Purkinje cell (primary cell): ENCODE measurements at places on chromosomes 4 and X. TPM values are rescaled to one million over a fixed set of nuclear protein-coding genes. Genes with fewer than 3 reads are reported as not detected.

The SHROOM2 gene
- 19.2 and 30.5 TPM in 2 replicates for polyA plus RNA-seq

The NHS gene
- 0.39 and 0.74 TPM in 2 replicates for polyA plus RNA-seq

The SPANXA2 gene
- polyA plus RNA-seq, result not detected in 2 replicates

The NDST4 gene
- polyA plus RNA-seq, result not detected in 2 replicates

The VSIG4 gene
- polyA plus RNA-seq, result not detected in 2 replicates

The ACE2 gene
- 0.98 TPM in 1 of 2 replicates, not detected in the other for polyA plus RNA-seq

The JAKMIP1 gene
- polyA plus RNA-seq, result 24.6 and 30.5 TPM in 2 replicates

The AFAP1 gene
- polyA plus RNA-seq, result 0.98 and 2.9 TPM in 2 replicates

The SMIM10L2A gene
- polyA plus RNA-seq, result 0.73 and 1.5 TPM in 2 replicates

The BLTP1 gene
- 87.3 and 89.8 TPM in 2 replicates for polyA plus RNA-seq

The ODAPH gene
- polyA plus RNA-seq, result 0.94 TPM in 1 of 2 replicates, not detected in the other

The LGI2 gene
- polyA plus RNA-seq, result 0.54 and 0.90 TPM in 2 replicates

The COX7B2 gene
- polyA plus RNA-seq, result not detected in 2 replicates

The HDX gene
- polyA plus RNA-seq, result 5.8 and 9.9 TPM in 2 replicates

The RNF212 gene
- 0.39 and 3.2 TPM in 2 replicates for polyA plus RNA-seq

The DGKK gene
- polyA plus RNA-seq, result not detected in 2 replicates

The ETNPPL gene
- polyA plus RNA-seq, result 5.8 and 7.5 TPM in 2 replicates

The SRPX2 gene
- not detected in 2 replicates for polyA plus RNA-seq

The LIAS gene
- 34.4 and 59.0 TPM in 2 replicates for polyA plus RNA-seq
